ENCODE measurements at places on chromosomes 3 and 15. TPM values are rescaled to one million over a fixed set of nuclear protein-coding genes. Genes with fewer than 3 reads are reported as not detected.

C3orf33 gene
- 3.6 TPM for total RNA-seq

STRIT1 gene
- not detected for total RNA-seq

TAMM41 gene
- total RNA-seq = 5.6 TPM

SUCNR1 gene
- under 0.01 TPM for total RNA-seq

WNT5A gene
- 117 TPM for total RNA-seq

FAM81A gene
- total RNA-seq = 0.33 TPM

SAXO2 gene
- total RNA-seq = 0.66 TPM

ADPRH gene
- 3.1 TPM for total RNA-seq

SLC2A2 gene
- total RNA-seq = not detected

ISLR2 gene
- total RNA-seq = not detected

EPM2AIP1 gene
- 10.5 TPM for total RNA-seq

TMEM44 gene
- total RNA-seq = 14.9 TPM

TMCO5A gene
- total RNA-seq = not detected

THPO gene
- 0.51 TPM for total RNA-seq

ANKDD1A gene
- 6.7 TPM for total RNA-seq

ABI3BP gene
- total RNA-seq = 6.2 TPM

PLA2G4E gene
- not detected for total RNA-seq

TERC gene
- total RNA-seq = 210 TPM

NDN gene
- total RNA-seq = 47.7 TPM

SYNM gene
- total RNA-seq = 8.6 TPM

LRRC3B gene
- not detected for total RNA-seq

PLSCR5 gene
- not detected for total RNA-seq
